ENCODE measurements at places on chromosomes 2 and 18.

GRCh38 chr2:3482363-3482821 is 36.9 kb downstream of the ADI1 start:
- no peak for DNase-seq

- no peak for DNase-seq
These were observed 3.6 kb downstream of the LDLRAD4 start for GRCh38 chr18:13221869-13222855.

DNA sequence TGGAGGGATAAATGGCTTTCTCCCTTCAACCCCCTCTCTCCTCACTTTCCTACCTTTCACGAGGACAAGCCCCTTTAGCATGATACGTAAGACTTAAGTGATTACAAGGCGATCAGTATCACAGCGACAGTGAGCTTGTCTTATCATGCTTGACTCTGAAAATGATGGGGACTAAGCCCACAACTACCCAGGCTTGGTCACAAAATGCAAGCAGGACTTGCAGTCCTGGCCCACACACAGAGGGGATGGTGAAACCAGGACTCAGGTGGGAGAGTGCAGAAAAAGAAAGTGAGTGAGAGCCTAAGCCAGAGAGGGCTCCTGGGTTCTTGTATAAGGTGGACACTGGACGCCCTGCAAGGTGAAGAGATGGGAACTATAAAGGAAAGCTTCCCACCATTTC is 95.7 kb upstream of the ARL4C start:
- no peak for DNase-seq

- peak; percentile 18 for DNase-seq
These were observed 65.4 kb upstream of the HNRNPA3 start for GRCh38 chr2:177147093-177147694.

DNA sequence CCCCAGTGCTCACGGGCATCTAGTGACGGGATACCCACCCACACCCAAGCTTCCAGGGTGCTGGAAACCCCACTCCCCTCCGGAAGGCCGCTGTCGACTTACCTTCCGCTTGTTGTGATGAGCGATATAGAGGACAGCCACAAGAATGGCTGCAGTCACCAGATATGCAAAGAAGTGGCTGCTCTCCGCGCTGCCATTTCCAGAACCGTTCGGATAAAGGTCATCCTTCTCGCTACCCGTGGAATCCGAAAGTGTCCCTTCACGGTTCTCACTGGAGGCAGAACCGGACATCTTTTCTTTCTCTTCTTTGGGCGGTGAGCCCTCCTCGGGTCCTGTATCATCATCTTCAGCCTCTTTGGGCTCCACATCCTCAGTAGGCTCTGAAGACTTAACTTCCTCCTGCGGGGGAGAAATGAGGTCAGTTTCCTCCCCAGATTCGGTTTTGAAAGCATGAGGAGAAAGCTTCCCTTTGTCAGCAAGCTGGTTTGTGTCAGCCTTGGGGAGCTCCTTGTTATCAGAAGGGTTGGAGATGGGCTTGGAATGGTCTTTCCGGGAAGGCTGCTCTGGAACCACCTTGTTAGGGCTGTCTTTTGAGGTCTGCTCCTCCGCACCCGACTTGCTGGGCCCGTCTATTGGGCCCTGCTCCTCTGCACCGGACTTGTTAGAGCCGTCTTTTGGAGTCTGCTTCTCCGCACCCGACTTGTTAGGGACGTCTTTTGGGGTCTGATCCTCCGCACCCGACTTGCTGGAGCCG is 1.2 kb downstream of the TGOLN2 start:
- DNase-seq: no peak

GRCh38 chr2:69226903-69227302 is 160.1 kb downstream of the GFPT1 start:
- no peak for DNase-seq

- DNase-seq: no peak
These were observed 107.9 kb upstream of the PARD3B start for GRCh38 chr2:204437408-204437807.

DNA sequence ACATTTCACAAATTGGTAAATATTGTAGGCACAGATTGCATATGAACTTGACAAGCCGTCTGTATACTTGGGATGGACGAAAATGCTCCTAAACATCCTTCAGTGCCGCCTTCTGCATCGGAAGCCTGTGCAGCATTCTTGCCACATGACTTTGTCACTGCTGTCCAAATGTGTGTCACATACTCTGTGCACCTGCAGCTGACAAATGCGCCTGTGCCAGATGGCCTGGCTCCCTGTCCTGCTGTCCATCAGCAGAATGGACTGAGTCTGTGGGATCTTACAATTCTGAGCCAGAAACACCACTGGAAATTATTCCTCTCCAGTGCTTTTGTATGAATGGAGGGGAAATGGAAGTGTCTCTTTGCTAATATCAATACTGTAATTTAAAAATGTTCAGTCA is 89.9 kb downstream of the DCDC2C start:
- DNase-seq: no peak

GRCh38 chr2:127084611-127085316 is 22.2 kb downstream of the BIN1 start:
- no peak for DNase-seq

GRCh38 chr2:120893811-120894584 is 158.3 kb downstream of the GLI2 start:
- DNase-seq: no peak

DNA sequence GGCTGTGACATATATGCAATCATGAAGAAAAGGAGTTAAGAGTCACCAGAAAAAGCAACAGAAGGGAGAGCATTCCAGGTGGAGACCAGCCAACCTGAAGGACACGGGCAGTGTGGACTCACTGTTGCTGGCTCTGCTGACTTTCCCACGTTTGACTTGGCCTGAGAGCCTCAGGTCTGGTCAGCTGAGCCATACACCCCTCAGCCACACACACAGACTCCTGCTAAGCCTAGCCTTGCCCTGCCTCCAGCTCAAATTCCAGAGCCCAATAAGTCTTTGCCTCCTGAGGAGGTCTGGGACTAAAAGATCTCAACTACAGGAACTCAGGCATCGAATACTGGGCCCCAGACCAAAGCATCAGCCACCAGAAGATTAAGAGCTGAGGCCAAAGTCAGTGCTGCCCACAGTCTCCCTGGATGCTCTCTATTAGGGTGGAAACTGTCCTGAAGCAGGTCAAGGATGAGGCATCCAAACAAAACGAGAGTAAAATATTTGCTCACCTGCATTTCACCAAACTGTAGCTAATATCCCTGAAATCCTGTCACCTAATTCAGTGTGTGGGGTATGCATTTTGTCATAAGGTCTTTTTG is 23.3 kb downstream of the CACNB4 start:
- DNase-seq: no peak
